ENCODE measurements at places on chromosomes 11 and 22.

- no peak for DNase-seq
Measured at GRCh38 chr22:31160328-31160978, 471 bp downstream of the RNF185 start.

GRCh38 chr11:63802637-63803414 lies 10.4 kb upstream of the SPINDOC start:
- no peak for DNase-seq

DNA sequence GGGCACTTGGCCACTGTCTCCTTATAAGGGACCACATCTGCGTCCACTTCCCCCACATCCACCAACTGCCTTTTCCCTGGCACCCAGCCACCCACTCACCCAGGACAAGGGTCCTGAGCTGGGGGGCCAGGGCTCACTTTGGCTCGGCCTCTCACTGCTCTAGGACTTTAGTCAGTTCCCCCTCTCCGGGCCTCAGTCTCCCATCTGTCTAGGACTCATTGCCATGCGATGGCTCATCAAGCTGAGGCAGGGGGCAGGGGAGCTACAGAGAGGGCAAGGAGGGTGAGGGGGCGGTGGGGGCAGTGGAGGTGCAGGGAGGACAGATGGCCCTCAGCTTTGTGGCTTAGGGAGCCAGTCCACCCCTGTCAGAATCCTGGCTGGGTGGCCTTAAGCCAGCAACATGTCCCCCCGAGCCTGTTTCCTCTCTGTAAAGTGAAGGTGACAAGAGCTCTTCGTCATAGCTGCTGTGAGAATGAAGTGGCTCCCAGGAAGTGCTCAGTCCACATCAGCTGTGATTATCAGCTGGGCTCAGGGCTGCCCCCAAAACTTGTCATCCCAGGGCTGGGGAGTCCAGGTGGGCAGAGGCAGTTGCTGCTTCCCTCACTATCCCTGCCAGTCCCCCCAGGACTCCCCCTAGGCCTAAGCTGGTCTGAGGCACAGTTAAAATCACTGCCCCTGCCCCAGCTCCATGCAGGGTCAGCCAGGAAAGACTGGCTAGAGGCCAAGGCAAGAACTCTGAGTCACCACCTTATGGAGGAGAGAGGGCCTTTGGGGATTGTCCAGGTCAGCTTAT lies 14.9 kb downstream of the RAC2 start:
- peak; percentile 61 for DNase-seq

- DNase-seq = no peak
Measured at GRCh38 chr11:111301004-111301841, 2.9 kb downstream of the POU2AF3 start.

DNA sequence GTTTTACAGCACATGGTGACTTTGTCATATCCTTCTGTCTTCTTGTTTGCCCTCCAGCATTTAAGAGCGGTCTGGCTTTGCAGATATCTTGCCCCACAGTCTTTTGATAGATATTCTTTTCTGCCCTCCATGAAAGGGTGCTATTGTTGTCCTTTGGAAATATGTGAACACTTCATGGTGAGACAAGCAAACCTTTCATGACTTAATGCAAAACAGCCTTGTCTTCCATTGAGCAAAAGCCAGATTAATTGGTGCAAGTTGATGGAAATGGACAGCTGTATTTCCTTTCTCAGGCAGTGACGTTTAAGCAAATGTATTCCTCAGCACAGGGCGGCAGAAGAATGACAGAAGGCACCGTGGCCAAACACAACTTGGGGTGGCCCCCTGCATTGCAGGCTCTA lies 4.4 kb downstream of the DCPS start:
- no peak for DNase-seq

GRCh38 chr11:70799386-70799785 lies 401.1 kb downstream of the CTTN start:
- DNase-seq = no peak

DNA sequence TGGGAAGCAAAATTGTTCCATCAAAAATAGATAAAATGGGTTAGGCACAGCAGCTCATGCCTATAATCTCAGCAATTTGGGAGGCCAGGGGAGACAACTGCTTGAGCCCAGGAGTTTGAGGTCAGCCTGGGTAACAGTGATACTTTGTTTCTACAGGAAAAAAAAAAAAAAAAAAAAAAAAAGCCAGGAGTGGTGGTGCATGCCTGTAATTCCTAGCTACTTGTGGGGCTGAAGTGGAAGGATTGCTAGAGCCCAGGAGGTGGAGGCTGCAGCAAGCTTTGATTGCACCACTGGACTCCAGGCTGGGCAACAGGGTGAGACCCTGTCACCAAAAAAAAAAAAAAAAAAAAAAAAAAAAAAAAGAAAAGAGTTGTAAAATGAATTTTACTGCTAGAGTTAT lies 49.6 kb downstream of the KIF18A start:
- peak; percentile 11 for DNase-seq

- peak; percentile 67 for DNase-seq
Measured at GRCh38 chr11:115924744-115925567, 420.7 kb upstream of the CADM1 start.

DNA sequence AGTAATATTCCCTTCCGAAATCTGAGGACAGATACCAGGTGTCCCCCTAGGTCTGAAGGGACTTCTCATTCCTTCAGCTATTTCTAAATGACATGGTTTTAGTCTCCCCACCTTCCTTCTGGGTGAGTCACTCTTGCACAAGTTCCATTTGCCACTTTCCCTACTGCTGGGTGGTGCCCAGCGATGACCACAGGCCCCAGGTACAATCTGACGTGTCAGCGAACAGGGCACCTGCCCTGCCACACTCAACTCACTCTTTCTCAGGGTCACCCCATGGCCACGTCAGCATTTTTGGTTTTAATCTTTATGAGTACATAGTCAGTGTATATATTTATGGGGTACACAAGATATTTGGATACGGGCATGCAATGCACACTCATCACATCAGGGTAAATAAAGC lies 17.2 kb downstream of the POU2AF1 start:
- DNase-seq = no peak

GRCh38 chr11:66080055-66080817 lies 10.2 kb downstream of the PACS1 start:
- no peak for DNase-seq

DNA sequence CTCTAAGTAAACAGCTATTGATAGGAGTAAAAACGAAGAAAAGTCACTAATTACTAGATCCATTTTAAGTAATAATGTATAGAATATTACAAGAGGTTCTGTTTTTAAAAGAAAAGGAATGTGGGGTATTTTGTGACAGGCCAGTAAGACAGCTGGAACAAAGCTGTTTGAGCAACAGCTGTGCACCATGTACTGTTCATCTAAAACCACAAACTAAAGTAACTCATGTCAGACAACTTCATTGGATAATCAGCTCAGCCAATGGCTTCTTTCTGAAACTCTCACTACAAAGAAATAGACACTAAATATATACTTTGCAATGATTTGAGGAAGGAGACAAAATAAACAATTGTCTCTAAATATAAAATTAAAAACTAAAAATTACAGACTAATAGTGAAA lies 16.1 kb downstream of the RRAS2 start:
- DNase-seq = peak; percentile 48

DNA sequence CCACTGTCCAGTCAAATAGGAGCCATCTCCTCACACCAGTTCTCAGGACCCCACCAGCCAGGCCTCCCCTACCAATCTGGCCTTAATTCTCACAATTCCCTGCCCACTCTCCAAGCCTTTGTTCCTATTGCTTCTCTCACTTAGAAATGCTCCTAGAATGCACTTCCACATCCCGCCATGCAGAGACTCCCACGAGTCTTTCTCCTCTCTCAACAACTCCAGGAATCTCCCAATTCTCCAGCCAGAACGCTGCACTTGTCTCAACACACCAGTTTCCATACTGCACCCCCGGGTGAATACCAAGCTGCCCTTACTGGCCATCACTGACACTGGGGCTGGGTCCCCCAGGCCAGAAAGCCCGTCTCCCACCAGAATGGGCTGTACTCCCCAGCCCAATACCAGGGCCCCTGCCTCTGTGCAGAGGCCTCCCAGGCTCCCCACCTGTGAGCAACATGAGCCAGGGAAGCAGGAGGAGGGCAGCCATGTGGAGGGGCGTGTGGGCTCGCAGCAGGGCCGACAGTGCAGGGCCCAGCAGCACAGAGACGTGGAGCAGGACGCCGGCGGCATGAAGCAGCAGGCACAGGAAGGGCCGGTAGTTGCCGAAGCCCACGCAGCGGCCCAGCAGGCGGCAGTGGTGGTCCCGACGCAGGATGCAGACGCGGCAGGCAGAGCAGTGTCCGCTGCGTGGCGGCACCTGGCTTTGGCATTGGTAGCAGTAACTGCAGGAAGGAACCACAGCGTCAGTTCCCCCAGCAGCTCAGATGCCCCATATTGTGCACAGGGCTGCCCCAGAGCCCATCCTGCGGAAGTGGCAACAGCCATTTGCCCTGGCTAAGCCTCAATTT lies 2.4 kb downstream of the ZDHHC24 start:
- DNase-seq = no peak

DNA sequence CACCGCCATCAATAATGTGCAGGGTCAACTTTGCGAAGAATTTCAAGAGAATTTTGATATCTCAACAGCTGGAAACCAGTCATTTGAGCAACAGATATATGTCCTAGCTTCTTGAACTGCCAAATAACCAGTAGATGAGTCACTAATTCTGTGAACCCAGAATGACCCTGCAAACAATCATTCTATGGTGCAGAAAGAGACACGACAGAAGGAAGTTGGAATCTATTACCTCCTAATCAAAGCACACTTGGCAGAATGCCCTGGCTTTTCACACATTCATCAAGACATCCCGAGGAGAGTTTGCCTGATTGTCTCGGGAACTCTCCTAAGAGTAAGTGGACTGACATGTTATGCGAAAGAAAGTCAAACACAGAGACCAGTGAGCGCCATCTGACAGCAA lies 621.1 kb downstream of the OPCML start:
- DNase-seq = peak; percentile 4

DNA sequence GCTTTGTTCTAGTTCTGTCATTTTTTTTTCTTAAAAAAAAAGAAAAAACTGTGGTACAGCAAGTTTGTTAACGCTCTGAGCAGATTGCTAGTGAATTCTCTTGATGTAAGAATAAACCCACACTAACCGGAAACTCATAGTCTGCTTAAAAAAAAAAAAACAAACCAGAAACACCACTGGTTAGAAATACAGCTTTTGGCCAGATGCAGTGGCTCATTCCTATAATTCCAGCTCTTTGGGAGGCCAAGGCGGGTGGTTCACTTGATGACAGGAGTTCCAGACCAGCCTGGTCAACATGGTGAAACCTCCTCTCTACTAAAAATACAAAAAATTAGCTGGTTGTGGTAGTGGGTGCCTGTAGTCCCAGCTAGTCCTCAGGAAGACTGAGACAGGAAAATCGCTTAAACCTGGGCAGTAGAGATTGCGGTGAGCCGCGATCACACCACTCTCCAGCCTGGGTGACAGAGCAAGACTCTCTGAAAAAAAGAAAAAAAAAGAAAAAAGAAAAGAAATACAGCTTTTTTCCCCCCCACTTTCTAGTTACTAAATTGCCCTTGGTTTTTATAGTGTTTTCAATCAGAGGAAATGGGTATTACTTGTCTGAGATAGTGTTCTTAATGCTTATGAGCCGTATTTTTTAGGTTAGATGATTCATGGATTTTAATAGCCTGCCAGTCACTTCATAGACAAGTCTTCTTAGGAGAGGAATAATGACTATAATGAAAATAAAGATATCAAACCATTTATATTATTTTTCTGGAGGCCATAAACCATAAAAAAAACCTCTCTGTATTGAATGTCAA lies 222.8 kb downstream of the DDX10 start:
- DNase-seq = no peak

GRCh38 chr11:131311776-131312514 lies 58.5 kb upstream of the NTM start:
- DNase-seq = no peak

GRCh38 chr11:111472228-111472627 lies 40.0 kb downstream of the BTG4 start:
- DNase-seq = no peak

- DNase-seq = no peak
Measured at GRCh38 chr11:117428186-117428855, 100.7 kb downstream of the CEP164 start.

- no peak for DNase-seq
Measured at GRCh38 chr11:134543241-134543640, 131.2 kb upstream of the B3GAT1 start.

DNA sequence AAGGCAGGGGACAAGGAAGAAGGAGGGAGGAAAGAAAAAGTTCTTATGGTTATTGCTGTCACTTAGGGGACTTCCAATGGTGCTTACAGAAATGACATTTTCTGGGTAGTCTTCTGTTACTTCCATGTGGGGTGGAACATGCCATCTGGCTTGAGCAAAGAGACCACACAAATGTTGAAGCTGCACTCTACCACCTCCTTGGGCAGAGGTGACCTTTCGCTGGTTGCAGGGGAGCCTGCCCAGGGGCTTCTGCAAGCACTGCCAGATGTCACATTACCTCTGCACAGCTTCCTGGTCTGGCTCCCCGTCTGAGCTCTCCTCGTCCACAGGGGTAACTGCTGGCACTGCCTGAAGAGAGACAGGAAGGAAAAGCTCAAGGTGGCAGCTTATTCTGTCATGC lies 32.6 kb upstream of the APOA1 start:
- no peak for DNase-seq

- no peak for DNase-seq
Measured at GRCh38 chr22:43273902-43274484, 69.2 kb downstream of the SCUBE1 start.

- no peak for DNase-seq
Measured at GRCh38 chr22:21683401-21683811, 17.6 kb downstream of the PPIL2 start.

DNA sequence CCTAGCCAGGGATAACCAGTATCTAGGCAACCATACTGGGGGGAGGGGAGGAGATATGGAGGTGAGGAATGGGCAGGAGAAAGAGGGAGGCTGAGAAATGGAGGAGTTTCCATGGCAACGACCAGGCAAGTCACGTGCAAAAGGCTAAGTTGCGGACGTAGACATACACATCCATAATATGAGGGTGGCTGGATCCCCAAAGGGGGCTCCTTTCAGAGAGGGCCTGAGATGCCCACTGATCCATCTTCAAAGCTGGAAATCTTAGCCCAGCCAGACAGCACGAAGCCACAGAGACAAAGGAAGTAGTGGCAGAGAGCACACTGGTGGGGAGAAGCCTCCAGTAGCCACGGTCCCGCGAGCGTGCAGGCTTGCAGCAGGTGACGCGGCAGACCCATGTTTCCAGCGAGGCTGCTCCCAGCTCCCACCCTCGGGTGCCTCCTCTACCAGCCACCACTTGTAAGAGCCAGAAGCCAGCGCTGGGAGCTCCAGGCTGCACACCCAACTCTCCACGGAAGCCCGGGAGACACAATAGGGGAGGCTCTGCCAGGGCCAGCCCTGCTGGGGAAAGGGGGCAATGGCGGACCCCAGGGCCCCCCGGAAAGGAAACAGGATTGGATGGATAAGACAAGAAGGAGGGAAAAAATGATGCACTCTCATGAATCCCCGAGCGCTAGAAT lies 938 bp downstream of the FXYD6 start:
- no peak for DNase-seq
